Panc1 (cell line): ENCODE measurements at places on chromosomes 5 and 9.

GRCh38 chr9:16039218-16039987 is 486.6 kb downstream of the CCDC171 start:
- no peak for DNase-seq

DNA sequence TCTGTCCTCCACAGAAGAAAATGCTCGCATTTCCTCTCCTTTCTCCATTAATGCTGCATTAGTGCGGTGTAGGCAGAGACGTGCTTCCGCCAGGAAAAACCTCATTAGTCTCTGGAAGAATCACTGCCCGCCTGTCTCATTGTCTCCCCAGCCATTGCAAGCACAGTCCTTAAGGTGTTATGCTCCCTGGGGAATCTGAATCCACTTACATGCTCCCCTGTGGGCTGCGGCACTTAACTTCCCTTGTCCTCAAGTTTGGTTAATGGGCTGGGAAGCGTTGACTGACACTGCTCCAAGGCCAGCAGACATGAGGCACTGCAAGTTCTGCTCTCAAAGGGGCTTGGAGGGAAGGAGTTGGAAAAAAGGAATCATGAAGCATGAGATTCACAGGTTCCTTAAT is 41.6 kb downstream of the TARS1 start:
- DNase-seq: no peak

DNA sequence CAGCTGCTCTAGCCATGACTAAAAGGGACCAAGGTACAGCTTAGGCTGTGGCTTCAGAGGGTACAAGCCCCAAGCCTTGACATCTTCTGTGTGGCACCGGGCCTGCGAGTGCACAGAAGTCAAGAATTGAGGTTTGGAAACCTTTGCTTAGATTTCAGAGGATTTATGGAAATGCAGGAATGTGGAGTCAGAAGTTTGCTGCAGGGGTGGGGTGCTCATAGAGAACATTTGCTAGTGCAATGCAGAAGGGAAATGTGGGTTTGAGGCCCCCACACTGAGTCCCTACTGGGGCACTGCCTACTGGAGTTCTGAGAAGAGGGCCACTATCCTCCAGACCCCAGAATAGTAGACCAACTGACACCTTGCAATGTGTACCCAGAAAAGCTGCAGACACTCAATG is 624.9 kb upstream of the FTMT start:
- no peak for DNase-seq

GRCh38 chr5:68012429-68012828 is 203.1 kb upstream of the PIK3R1 start:
- DNase-seq: no peak

DNA sequence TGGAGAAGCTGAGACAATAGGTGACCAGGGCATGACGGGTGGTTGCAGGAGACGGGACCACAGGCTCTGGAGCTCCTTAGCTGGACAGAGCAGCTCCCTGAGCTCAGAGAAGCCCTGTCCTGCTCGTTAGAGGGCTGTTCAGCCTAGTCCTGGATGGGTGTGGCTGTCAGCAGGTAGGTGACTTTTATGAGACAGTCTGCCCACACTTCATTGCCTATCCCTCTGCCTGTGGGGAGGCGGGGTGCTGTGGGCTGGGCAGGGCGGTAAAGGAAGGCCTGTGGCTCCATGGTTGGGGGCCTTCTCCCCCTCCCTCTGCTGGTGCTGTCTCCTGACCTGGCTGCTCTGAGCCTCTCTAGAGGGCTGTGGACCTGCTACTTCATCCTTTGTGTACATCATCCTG is 134.6 kb downstream of the RXRA start:
- no peak for DNase-seq

- no peak for DNase-seq
Measured at GRCh38 chr9:6247266-6247665, 31.7 kb downstream of the IL33 start.

DNA sequence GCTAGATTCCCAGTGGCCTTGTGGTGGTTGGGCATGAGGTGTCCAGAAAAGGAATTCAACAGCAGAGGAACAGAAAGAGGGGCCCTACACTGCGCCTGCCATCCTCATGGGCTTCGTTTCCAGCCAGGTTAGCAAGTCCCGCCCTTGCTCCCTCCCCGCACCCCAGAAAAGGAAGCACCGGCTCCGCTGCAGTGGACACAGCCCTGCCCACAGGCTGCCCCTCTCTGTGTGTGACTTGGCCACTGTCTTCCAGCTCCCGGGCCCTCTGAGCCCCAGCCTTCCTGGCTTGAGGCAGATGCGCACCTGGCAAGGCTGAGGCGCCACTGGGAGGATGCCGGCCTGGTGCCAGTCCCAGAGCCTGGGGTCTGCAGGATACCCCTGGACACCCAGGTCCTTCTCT is 305.0 kb upstream of the IRX4 start:
- DNase-seq: no peak

DNA sequence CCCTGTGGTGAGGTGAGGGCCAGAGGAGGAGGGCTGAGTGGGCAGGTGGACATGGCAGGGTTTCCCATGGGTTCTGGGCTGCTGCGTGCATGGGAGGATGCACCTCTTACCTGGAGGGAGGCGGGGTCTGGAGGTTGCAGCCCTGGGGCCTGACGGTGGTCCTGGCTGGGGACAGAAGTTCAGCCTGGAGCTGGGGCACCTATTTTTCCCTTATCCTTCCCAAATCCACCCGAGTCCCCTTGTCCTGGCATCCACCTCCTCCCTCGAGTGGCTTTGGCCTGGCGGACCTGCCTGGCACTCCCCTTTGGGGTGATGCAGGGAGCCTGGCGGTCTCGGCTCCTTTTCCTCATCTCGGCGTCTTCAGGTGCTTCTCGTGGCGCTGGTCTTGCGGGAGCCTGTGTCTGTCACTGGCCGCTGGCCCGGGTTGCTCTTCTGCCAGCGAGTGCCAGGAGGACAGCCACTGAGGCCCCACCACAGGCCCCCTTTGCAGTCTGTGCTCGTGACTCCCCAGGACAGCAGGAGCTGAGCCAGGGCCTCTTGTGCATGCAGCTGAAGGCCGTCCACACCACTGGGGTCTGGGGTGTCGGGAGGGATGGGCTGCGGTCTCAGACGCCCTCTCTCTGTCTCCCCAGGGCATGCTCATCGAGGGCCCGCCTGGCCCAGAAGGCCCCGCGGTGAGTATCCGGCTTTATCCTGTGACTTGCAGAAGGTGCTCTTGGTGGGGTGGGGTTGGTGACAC is 96.4 kb downstream of the COL5A1 start:
- DNase-seq: no peak

GRCh38 chr9:28120626-28121025 is 547.3 kb upstream of the C9orf72 start:
- DNase-seq: no peak

- DNase-seq: peak; percentile 66
Measured at GRCh38 chr9:128635266-128636023, 21.2 kb downstream of the DYNC2I2 start.

GRCh38 chr9:38059233-38059936 is 9.6 kb downstream of the SHB start:
- no peak for DNase-seq

GRCh38 chr5:149445739-149446369 is 66.8 kb upstream of the IL17B start:
- no peak for DNase-seq

- no peak for DNase-seq
Measured at GRCh38 chr9:122097679-122098315, 4.7 kb upstream of the TTLL11 start.

- DNase-seq: peak; percentile 52
Measured at GRCh38 chr5:73327908-73328455, 120.6 kb downstream of the FOXD1 start.

DNA sequence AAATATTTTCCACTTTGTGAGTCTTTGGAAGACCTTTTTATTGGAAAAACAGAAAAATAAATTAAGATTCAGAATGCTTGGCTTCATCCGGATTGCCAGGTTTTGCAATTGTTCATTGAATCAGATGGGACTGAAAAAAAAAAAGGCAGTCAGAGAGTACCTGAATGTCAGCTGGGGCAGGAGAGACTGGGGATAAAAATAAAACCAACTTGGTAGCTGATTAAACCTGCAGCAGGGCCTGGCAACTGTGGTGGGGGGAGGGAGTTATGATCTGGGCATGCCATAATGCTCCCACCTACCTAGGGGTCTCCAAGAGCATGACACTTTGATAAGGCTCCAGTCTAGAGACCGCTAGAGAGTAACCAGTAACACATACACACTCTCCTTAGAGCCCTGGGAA is 454.4 kb downstream of the DTWD2 start:
- DNase-seq: no peak

DNA sequence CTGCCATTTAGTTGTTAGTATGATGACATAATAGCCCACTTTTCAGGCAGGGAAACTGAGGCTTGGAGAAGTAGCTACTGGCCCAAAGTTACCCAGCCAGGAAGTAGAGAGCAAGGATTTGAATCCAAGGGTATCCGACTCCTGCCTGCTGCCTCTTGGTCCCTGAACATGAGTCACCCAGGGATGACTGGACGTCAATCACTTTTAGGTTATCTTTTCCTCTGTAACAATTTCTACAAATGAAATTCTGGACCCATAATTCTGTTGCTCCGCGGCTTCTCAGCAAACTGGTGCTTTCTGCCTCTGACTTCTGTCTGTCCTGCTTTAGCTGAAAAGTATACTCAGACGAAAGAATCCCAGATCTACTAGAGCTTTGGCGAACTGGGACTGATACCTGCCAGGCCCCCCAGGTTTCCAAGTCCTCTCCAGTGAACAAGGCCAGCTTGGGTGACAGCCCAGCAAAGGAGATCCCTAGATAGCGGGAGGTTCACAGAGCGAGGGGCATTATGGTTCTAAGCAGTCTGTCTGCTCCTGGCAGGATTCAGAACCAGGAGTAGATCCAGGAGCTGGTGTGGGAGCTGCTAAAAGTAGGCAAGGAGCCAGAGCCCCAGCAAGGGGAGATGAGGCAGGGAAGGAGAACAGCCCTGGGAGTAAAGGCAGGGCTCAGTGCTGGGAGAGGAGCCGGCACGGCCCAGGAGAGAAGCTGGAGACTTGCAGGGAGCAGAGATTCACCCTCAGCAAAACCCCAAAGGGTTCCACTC is 20.6 kb downstream of the OLFML2A start:
- DNase-seq: no peak

GRCh38 chr9:3181049-3181953 is 337.4 kb upstream of the PUM3 start:
- no peak for DNase-seq

- DNase-seq: no peak
Measured at GRCh38 chr9:121876658-121877271, 216.3 kb downstream of the TTLL11 start.

GRCh38 chr9:111759762-111760639 is 34.7 kb downstream of the SHOC1 start:
- DNase-seq: peak; percentile 88

DNA sequence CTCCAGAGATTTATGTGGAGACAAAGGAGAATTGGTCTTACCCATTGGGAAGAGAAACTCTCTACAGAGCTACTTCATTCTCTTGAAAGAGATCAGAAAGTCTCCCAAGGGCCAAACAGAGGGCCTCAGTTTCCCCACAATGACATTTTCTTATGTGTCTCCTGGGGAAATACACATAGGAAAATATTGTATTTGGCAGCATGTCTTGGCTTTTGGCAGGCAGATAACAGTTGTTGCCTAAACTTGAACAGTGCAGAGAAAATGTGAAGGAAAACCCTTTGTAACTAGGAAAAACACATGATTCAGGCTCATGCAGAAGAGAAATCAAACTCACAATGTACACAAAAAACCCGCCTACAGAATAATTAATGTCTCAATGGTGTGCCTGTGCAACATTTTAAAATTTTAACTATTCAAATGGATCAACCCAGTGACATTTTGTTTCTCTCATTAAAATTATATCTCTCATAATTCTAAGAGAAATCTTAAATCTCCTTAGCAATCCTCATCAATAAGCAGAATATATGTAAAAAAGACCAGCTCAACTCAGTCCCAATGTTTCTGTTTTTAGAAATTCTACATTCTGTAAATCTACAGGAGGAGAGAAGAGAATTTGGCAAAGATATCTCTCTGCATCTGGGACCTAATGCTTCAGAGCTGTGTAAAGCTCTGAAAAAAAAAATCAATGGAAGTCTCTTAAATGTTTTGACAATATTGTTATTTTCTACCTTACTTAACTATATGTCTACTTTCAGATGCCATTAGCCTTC is 205.1 kb downstream of the ADAMTSL1 start:
- DNase-seq: no peak

- DNase-seq: no peak
Measured at GRCh38 chr5:169051351-169051750, 249.6 kb downstream of the SLIT3 start.

DNA sequence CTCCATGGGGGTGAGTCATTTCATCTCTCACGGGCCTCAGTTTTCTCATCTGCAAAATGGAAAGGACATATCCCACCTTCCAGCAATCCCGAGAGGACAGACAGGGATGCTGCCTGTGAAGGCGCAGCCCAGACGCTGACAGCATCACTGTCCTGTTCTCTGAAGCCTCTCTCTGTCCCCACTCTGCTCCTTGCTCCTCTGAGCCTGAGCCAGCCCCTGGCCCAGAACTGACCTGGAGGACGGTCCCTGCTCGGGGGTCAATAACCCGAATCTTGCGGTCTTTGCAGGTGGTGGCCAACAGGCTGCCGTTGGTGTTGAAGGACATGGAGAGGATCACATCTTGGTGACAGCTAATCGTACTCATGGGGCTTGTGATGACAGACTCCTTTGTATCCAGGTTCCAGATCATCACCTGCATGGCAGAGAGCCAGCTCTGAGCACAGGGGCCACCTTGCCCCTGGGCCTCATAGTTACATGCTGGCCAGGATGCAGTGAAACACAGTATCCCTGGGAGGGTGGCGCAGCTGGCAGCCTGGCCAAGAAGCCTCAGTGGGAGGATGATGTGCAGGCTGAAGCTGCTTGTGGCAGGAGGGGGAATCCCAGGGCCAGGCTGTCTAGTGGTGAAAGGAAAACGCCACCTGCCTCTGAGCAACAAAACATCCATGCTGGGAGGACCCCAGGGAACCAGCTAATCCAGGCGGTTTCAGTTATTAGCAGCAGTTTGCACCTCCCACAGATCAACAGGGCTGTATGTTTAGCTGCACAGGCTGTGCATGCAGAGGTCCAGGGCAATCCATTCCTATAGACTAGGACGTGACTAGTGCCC is 14.0 kb upstream of the TRIM14 start:
- no peak for DNase-seq

- DNase-seq: no peak
Measured at GRCh38 chr9:135039266-135039870, 48.1 kb upstream of the OLFM1 start.

- DNase-seq: no peak
Measured at GRCh38 chr9:14687042-14687719, 6.1 kb downstream of the ZDHHC21 start.

GRCh38 chr9:15187589-15187988 is 119.4 kb downstream of the TTC39B start:
- DNase-seq: no peak

DNA sequence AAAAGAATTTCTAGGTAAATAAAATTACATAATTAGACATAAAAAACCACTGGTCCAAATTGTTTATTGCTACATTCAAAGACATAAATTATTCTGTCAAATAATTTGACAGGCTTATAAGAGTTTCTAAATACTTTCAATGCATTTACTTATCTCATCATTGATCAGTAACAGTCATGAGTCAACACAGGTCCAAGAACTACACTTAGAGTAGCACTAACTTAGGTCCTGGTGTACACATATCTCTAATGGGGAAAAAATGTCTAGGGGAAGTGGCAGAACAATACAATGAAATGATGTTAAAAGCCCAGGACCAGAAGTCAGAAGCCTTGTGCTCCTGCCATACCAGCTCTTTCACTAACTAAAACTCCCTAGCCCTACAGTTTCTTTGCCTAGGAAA is 96.5 kb upstream of the SLCO6A1 start:
- DNase-seq: no peak
